ENCODE measurements at places on chromosomes 7 and 10.

DNA sequence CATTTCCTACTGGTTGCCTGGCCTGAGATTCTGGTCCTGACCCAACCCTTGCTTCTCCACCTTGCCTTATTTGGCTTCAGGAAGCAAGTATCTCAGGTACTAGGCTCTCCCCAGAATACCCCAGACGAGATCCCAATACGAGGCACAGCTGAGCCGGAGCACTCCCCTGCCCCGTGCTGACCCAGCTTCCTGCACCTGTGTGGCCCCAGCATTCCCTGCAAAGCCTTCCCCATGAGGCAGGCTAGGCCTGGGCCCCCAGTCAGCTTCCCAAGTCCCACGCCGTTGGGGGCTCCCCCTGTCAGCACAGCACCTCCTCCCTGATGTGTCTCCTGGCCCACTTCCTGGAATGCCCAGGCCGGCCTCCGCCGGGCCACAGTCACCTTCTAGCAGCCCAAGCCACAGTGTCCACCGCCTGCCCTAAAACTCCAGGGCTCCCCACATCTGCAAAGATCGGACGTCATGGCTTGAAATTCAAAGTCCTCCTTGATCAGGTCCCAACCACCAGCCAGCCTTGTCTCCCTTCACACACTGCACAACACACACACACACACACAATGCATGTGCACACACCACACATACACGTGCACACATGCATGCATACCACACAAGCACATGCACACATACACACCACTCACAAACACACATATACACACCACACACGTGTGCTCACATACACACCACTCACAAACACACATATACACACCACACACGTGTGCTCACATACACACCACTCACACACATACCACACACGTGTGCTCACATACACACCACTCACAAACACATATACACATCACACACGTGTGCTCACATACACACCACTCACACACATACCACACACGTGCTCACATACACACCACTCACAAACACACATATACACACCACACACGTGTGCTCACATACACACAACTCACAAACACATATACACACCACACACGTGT, 78.9 kb upstream of the FOXK1 start:
- DNase-seq = no peak

DNA sequence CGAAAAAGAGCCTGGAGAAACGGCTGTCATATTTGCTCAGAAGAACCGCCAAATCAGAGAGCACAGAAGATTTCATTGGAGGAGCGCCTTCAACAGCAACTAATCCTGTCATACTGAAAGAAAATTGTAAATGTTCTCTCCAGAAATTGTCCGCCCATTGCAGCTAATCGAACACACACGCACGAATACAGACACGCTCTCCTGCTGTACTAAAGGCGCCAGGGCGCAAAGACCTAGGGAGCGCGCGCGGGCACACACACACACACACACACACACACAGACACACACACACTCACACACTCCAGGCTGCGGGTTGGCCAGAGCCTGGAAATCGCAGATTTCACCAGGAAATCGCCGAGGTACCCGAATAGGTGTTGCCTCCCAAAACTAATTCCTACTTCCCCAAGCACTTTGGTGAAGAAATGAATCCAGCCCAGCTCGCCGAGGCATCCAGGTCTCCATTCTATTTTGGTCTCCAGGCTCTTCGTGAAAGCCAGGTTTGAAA, at the start of gene CHRM2:
Gene CHRM2, plus strand, starts transcription at position 157 of the 505 bp plus-strand sequence. CDS start 146,214 bp downstream, outside the sequence.
- peak; percentile 11 for DNase-seq

GRCh38 chr7:41696323-41696916, 6.5 kb downstream of the INHBA start:
- DNase-seq = peak; percentile 66

GRCh38 chr7:139696552-139696951, 81.2 kb downstream of the HIPK2 start:
- no peak for DNase-seq

DNA sequence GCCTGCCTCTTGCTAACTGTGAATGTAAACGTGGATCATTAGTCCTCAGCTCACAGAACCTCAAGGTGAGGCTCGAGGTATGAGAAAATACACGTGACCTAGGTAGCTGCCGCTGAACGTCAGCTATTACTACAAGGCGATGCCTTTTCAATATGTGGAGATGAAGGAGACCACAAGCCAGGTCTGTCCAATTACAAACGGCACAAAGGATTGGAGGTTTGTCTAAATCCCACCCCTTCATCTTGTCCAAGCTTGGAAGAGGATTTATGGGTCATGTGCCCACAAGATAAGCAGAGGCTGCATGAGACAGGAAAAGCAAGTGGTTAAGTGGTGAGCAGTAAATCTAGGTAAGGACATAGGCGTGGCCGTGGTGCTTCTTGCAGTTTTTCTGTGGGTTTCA, 3.4 kb downstream of the H2BK1 start:
- no peak for DNase-seq

GRCh38 chr10:131817866-131818509, 82.8 kb upstream of the PPP2R2D start:
- no peak for DNase-seq

DNA sequence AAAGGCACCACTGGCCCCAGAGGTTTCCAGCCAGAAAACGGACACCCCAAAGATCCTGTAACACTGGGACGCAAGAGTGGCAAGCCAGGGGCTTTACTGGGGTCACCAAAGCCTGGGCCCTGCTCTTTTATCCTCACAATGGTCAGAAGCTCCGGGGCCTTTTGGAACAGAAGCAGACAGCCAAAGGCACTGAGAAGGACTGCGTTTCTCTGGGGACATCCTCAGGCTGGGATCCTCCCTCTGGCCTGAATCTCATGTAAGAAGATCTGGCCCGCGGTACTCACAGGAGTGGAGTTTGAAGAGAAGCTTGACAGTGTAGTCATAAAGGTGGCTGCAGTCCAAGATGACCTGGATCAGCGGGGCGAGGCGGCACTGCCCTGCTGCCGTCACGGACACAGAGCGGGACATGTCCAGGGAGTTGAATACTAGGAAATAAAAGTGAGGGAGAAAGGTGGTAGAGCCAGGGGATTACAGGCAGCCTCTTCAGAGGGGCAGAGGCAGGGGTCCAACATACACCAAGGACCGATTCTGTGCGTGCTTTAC, 81.4 kb downstream of the SPDYE5 start:
- DNase-seq = no peak

DNA sequence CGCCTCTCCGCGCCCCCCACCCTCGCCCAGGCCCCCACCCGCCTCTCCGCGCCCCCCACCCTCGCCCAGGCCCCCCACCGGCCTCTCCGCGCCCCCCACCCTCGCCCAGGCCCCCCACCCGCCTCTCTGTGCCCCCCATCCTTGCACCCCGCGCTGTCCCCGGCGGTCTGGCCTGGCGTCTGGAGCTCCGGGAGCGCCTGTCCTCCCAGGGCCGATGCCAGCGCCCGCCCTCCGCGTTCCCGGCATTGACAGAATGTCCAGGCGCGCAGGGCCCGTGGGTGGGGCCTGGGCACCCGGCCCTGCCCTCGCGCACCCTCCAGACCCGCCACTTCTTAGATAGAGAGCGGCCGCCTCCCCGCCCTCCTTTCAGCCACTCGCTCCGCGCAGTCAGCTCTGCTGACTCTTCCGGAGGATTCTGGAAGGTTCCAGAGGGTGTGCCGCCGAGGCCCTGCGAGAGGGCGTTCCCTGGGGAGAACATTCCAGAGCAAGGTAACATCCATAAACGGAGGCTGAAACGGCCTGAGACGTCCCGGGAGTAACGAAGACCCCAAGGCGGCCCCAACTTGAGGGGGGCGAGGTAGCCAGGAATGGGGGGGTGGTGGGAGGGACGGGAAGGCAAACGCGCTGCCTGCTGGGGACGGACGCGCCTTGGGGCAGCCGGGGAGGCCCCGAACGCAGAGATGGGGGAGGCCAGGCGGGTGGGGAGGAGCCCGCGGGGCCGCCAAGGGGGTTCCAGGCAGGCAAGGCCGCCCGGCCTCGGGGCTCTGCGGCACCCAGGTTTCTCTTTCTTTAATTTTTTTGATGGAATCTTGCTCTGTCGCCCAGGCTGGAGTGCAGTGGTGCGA, 117.8 kb downstream of the DYNC2I1 start:
- no peak for DNase-seq

DNA sequence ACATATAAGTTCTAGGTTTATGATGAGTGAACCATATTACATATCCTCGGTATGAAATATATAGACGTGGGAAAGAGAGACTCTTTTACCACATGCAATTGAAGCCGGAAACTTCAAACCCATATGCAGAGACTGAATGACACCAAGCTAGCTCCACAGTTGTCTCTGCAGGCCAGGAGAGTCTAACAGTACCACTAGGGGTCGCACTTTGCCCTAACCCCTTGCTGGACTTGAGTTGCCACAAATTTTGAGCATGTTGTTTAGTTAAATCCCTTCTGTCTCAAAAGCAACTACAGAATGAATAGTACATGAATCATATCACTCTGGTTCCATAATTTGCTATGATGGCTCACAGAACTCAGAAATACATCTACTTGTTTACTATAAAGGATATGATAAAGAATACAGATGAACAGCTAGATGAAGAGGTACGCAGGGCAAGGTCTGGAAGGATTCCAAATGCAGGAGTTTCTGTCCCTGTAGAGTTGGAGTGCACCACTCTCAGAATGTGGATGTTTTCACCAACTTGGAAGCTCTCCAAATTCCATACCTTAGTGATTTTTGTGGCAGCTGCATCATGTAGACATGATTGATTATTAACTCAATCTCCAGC, 112.4 kb upstream of the YAE1 start:
- peak; percentile 49 for DNase-seq

DNA sequence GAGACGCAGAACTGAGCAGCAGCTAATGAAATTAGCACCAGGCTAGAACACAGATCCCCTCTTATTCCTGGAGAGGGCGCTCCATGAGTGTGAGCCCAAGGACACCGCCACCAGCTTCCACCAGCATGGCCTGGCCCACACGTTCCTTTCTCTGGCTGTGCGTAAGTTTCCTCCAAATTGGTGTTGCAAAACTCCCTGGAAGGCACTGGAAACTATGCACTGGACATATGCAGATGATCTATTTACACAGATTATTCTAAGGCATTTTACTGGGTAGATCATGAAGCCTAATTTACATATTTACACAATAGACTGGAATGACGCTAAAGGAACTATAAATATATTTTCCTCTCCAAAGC, 455.6 kb upstream of the FOXK1 start:
- DNase-seq = no peak

GRCh38 chr10:113093188-113094113, 143.4 kb downstream of the TCF7L2 start:
- DNase-seq = no peak

- no peak for DNase-seq
These were observed at the start of gene FAM107B for GRCh38 chr10:14774797-14775196. Gene FAM107B, minus strand, starts transcription at chr10:14774897. Its CDS starts 234 bp downstream, at chr10:14774663.

GRCh38 chr7:2202901-2203765, 29.6 kb downstream of the MAD1L1 start:
- no peak for DNase-seq

- no peak for DNase-seq
These were observed 73.0 kb upstream of the IL6 start for GRCh38 chr7:22653951-22654350.

GRCh38 chr7:26178272-26178960, 22.1 kb downstream of the HNRNPA2B1 start:
- DNase-seq = no peak

DNA sequence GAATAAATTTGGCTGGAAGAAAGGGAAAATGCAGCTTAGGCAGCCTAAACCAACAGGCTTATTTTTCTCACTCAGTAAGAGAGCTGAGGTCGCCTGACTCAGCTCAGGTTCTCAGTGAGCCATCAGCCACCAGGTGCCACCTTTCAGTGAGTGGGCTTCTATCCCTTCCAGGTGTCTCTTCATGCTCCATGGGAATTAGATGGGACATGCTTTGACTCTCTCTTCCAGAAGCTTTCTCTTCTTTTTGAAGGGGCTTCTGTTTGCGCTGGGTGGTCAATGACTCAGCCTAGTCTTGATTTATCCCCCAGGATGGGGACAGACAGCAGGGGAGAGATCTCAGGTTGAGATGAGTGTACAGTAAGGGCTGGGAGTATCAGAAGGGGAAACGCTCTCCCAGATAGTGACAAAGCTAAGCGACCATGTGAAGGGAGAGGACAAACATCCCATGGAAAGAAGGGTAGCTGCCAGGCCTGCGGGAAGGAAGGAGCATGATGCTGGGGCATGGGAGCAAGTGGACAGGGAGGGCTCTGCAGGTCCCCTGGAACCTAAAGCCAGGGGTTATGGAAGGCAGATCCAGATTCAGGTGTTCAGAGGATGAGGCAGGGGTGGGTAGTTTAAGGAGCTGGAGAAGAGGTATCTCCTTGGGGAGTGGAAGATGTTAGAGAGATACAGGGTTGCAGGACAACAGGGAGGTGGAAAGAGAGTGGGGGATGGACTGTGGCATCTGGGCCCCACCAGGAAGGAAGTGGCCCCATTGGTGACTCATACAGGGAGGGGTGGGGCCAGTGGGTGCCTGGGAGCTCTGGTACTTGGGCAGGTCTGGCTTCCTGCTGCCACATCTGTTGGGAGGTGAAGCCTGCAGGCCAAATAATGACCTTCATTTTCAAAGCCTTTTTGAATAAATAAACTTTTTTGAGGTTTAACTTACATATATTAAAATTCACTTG, 32.5 kb downstream of the OGDH start:
- peak; percentile 86 for DNase-seq

GRCh38 chr7:49344556-49344955, 420.2 kb downstream of the CDC14C start:
- no peak for DNase-seq

- no peak for DNase-seq
These were observed 93.6 kb upstream of the SDK1 start for GRCh38 chr7:3207387-3207902.

DNA sequence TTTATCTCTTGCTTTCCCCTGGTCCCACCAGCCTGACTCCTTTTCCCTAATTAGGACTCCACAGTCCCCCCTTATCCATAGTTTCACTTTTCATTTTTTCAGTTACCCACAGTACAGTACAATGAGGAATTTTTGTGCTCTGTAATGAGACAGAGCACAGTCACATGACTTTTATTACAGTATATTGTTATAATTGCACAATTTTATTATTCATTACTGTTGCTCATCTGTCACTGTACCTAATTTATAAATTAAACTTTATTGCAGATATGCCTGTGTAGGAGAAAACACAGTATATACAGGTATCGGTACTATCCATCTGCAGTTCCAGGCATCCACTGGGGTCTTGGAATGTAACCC, 125.4 kb downstream of the KCNMA1 start:
- DNase-seq = no peak

DNA sequence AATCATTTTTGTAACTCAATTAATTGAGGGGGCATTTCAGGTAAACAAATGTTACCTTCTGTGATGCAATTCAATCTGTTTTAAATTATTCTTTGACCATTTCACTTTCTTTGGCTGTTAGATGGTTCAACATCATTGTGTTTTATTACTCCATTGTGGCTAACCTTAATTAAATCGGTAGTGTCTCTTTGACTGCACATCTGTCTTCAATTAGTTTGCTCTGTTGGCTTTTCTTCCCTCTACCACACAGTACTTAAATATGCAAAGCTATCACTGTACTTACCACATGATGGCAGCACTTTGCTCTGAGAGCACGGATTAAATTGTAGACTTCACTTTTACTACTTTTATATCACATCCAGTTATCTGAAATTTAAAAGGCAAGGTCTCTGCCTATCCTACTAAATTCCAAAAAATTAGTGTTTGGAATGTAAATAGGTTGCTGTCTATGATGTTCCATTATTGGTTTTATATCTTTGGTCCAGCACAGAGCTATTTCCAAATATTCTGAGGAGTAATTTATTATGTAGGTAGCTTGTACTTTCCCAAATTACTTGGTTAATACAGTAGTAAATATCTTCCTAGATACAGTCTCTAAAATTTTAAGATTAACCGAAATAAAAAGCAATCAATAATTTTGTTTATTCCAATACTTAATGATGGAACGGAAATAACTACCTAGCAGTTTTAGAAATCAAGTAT, 352.0 kb downstream of the PCLO start:
- peak; percentile 61 for DNase-seq

GRCh38 chr7:92682330-92682729, 92.1 kb upstream of the FAM133B start:
- DNase-seq = no peak
